ENCODE measurements at places on chromosomes 5 and 9.

DNA sequence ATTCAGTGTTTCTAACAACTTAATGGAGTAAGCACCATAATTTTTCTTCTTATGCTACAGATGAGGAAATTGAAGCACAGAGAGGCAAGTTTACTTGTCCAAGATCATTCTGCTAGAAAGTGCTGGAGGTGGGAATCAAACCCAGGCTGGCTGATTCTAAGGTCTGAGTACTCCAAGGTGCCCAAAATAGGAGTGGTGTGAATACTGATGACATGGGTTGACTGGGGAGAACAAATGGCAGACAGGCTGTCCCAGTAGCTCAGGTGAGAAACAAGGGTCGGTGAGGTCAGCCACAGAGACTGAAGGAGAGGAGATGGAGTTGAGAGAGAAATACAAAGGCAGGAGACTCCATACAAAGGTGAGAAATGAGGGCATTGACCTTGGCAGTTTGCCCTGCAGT is 144.5 kb upstream of the EGFLAM start:
- H3K27ac ChIP-seq = no peak overlapping the region
- H3K36me3 ChIP-seq = no peaks in the 10 kb centered on the region
- no peak overlapping the region for H3K4me3 ChIP-seq
- no peaks in the 10 kb centered on the region for H3K27me3 ChIP-seq

DNA sequence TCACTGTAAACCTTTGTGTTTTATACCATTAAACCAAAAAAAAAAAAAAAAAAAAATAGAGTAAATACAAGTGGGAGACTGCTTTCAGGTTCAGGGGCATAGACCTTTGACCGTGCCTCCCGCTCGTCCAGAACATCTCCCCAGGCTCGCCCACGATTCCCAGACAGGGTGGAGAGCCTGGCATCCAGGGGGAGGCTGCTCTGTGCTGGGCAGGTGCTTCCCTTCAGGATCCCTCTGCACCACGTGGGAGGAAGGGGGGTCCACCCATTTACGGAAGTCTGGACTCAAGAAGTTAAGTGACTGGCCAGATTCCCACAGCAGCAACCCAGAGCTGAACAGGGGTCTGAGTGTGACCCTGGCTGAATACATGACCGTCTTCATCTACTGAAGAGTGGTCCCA is 125.4 kb upstream of the LMX1B start:
- H3K27me3 ChIP-seq = no peaks in the 10 kb centered on the region
- no peaks in the 10 kb centered on the region for H3K36me3 ChIP-seq
- DNase-seq = no peak
- no peak overlapping the region for H3K4me3 ChIP-seq
- H3K27ac ChIP-seq = no peak overlapping the region
- no peaks in the 10 kb centered on the region for H3K4me1 ChIP-seq

DNA sequence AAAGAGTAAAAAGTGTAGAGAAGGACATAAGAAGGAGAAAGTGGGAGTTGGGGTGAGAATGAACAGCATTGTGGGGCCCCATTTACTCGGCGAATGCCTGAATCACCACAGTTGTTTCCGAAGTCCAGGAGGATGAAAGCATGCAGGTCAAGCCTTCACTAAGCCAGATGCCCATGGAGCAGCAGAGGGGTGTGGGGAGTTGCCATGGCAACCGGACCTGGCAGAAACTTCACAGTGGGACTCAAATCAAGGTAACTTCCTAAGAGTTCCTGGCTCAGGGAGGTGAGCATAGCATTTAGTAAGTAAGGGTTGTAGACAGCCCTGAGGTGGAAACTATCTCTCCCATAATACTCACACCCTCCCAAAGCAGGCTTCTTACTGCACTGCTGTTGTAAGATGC is 357.1 kb downstream of the TRIM32 start:
- H3K27me3 ChIP-seq = no peaks in the 10 kb centered on the region
- H3K27ac ChIP-seq = no peak overlapping the region
- H3K4me3 ChIP-seq = no peak overlapping the region
- H3K4me1 ChIP-seq = no peaks in the 10 kb centered on the region

DNA sequence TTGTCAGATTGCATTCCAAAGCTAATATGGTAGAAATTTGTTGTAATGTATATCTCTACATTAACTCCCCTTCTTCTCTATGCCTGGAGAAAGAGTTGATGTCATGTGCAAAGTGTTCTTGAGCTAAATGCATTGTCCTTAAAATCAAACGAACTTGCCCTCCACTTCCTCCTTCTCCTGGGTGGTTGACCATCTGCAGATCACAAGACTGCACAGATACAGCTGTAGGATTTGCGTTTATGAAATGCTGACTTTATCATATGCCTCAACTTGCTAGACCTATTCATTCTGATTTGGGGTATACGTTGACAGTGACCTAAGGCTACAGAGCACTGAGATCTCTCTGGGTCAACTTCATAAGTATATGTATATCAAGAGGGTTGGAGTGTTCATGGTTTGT is 8.3 kb downstream of the TRIM32 start:
- no peak overlapping the region for H3K27ac ChIP-seq
- no peak overlapping the region for H3K4me3 ChIP-seq
- H3K27me3 ChIP-seq = no peaks in the 10 kb centered on the region

DNA sequence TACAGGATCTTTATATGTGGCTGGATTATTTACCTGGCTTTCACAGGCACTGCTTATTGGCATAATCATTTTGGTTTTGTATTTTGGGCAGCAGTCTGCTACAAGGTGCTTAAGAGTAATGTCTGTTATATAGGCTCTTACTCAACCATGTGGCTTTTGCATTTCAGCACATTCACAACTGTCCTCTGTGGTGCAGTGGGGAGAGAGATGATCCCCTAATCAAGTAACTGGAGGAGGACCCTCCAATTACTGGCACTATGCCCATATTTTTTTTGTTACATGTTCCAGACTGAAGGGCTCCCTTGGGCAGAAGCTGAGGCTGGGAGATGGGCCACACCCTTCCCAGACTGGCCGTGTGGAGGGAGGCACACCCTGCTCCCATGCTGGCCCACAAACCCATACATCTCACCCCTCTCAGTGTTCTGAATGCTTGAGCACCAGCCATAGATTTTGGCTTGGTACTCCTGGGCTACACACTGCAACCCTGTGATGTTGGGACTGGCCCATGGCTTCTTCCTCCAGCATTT is 173.5 kb downstream of the FAM174A start:
- no peaks in the 10 kb centered on the region for H3K36me3 ChIP-seq
- DNase-seq = no peak
- H3K4me1 ChIP-seq = no peaks in the 10 kb centered on the region
- no peak overlapping the region for H3K27ac ChIP-seq

DNA sequence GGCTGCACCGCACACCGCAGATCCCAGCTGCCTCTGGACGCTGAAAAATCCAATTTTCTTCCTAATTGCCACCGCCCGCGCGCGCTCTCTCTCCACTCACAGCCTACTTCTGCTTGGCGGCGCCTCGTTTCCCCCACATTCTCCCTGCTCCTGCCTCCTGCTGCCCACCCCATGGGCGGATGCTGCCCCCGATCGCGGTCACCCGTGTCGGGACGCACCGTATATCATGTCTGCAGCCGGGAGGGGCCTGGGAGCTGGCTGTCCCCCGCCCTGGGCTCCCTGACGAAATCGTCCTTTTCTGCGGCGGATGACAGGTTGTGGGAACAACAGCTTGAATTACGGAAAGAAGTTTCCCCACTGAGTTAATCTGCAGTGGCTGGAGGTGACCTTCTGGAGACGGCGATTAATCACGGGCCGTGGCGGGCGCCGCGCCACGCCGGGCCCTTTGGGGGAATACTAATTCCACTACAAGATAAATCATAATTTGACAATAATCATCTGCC is 36.3 kb upstream of the PSD2 start:
- no peak overlapping the region for H3K4me3 ChIP-seq
- H3K27ac ChIP-seq = no peak overlapping the region
- H3K36me3 ChIP-seq = no peaks in the 10 kb centered on the region
- H3K4me1 ChIP-seq = peaks cover 12% of the 10 kb centered on the region
- no peaks in the 10 kb centered on the region for H3K27me3 ChIP-seq

- no peaks in the 10 kb centered on the region for H3K27me3 ChIP-seq
- no peak overlapping the region for H3K27ac ChIP-seq
- H3K36me3 ChIP-seq = no peaks in the 10 kb centered on the region
- peak; percentile 71 for DNase-seq
- no peak overlapping the region for H3K4me3 ChIP-seq
- no peaks in the 10 kb centered on the region for H3K4me1 ChIP-seq
Measured at GRCh38 chr5:167049043-167049663, 1242.3 kb upstream of the WWC1 start.

Measured in A673 (cell line).